NCI-H345 (cell line): ENCODE measurements at places on chromosomes 2 and 18.
A peak's percentile ranks its signal among the peaks of the same experiment; 100 is the strongest.

GRCh38 chr2:228474466-228474865 lies 293.0 kb upstream of the SPHKAP start:
- no peak for DNase-seq

DNA sequence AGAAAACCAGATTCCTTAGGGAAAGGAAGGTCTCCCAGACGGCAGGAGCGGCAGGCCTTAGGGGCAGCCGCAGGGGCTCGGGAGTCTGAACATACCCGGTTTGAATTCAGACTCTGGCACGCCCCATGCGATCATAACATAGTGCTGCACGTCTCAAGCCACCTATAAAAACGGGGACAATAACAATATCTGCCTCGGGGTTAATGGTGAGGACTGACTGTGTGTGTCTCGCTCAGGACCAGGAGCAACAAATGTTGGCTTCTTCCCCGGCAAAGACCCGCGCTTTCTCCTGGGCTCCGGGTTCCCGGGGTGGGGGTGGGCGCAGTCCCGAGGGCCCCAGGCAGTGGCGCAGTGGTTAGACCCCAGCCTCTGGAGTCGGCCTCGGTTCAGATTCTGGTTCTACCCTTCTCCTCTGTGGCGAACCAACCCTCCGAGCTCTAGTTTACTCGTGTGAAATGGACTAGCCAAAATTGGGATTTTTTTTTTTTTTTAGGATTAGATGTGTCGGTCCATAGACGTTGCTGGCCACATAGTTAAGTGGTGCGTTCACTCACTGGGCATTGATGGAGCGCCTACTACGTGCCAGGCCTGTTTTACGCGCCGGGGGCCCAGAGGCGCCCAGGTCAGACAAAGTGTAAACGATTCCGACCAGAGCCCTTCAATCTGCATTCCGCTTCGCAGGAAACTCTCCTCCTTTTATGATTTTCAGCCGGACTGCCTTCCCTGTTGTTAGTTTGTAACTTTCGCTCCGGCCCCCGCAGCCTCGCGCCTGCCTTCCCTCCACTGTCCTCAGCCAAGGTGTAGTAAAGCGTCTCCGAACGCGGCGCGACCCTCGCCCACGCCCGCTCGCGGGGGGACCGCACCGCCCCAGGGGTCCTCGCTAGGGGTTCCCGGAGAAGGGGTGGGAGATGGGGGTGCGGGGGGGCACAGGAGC lies 820 bp upstream of the SH3BP4 start:
- no peak for DNase-seq

DNA sequence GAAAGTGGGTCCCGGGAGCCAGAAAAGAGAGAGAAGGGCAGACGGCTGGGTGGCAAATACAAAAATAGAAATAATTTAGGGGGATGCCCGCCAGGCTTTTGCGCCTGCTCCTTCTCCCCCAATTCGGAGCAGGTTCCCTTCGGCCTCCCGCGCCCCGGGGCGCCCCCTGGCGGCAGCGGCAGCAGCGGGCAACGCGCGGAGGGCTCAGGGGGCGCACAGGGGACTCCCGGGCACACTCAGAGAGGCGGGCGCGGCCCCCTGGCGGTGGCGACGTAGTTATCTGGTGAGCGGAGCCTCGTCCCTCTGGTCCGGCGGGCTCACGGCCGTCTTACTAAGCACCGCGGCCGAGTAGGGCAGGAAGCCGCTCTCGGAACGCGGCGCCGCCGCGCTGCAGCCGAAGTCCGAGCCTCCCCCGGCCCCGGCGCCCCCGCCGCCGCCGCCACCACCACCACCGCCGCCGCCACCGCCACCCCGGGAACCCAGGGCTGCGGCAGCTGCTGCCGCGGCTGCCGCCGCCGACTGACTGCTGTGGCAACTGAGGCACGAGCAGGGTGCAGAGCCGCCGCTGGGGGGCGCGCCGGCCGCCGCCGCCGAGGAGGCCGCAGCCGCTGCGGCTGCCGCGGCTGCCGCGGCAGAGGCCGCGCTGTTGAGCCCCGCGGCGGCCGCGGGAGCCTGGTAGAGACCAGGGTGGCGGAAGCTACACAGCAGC lies 3.8 kb downstream of the EVX2 start:
- peak; percentile 71 for DNase-seq

DNA sequence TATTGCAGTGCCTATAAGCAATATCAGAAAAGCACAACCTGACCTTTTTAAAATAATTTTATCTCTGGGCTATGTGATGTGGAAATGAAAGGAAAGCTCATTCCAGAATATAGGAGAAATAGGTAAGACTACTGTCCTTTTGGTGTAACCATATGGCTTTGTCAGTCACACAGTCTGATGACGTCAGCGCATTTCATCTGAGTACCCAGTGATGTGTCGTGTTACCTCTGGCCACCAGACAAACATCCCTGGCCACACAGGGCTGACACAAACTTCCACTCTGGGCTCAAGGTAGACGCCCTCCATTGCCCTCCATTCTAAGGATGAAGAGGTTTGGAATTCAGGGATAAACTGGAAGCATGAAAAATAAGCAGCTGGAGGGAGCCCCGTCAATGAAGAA lies 506.7 kb downstream of the CMPK2 start:
- DNase-seq: no peak

DNA sequence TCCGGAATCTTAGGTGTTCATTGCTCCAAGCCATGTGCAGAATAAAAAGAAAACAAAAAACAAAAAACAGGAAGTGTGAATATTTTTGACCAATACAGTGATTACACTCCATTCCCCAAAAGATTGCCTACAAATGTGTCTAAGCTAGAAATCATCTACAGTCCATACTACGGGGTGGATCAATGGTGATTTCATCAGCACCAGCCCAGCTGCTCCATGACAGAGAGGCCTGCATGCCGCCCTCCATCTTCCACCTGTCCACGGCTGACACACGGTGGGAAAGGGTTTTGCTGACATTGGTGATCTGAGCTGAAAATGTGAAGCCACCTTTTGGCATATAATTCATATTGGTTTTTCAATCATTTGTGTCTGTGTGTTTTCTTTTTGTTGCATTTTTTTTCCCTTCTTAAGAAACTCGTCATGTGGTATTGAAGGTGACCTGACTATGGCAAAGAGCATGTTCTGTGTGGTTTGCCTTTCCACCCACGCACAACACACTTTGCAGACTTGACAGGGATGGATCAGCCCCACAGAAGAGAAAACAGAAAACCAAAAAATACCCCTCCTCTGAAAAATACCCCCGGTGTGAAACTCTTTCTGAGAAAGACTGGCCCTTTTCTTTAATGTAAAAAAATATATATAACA lies 533.1 kb downstream of the RNF144A start:
- DNase-seq: no peak

- no peak for DNase-seq
These were observed 118.0 kb downstream of the RHBDD1 start for GRCh38 chr2:226953826-226954225.

GRCh38 chr2:223697892-223698645 lies 95.9 kb upstream of the SCG2 start:
- no peak for DNase-seq

DNA sequence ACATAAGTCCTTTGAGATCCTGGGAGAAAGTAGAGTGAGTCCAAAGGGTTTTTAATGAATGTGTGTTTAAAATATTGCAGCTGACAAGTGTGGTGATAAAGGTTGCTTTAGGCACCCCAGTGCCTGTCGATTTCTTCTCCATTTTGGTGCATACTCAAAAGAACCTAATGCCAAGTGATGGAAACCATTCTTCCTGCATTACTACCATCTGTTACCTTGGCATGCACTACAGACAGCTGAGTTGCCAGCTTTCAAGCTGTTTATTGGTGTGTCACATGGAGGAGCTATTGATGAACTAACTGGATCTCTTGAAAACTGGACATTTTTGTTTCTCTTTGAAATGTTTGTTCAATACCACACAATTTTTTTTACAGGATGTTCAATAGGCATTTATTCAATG lies 350.0 kb downstream of the AKAIN1 start:
- DNase-seq: no peak

- DNase-seq: no peak
These were observed 162.3 kb downstream of the TGIF1 start for GRCh38 chr18:3612315-3612714.

DNA sequence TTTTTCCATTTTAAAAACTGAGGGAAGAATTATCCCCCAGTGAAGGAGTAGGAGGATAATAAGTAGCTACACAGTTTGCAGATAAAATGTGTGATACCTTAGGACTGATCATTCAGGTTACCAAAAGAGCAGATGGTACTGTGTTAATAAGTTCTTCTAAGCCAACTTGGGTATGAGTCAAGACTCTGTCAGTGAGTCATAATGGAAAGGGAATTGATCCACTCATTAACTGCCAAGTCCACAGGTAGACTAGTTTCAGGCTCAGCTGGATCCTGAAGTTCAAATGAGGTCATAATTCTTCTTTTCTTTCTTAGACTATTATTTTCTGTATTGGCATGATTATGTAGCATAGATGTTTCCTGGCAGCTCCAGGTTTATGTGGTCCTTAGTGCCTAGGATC lies 142.4 kb upstream of the ALPP start:
- no peak for DNase-seq

DNA sequence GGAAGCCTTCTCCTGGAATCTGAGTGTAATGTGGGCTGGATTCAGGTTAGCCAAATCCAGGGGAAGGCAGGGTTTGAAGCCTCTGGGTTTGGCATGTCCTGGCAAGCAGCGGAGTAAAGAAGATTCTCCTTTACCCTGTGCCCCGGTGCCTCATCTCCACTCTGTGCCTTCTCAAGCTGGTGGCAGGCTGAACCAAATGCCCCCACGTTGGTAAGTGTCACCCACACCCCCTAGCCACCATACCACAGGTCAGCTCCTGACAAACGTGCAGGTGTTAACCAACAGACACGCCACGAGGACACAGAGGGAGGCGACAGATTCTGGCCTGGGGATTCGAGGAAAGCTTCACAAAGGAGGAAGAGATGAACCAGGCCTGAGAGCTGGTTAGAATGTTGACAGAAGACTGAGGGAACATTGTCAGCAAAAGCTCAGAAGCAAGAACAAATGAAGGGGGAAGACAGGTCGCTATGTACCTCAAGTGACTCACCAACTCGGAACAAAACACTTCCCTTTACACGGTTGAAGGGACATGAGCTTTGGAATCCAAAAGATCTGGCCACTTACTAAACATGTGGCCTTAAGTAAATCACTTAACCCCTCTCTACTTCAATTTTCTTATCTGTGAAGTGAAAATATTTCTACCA lies 85.2 kb upstream of the LCLAT1 start:
- no peak for DNase-seq

GRCh38 chr2:239692362-239692851 lies 291.6 kb upstream of the HDAC4 start:
- DNase-seq: no peak

GRCh38 chr2:32384529-32384928 lies 27.7 kb downstream of the BIRC6 start:
- no peak for DNase-seq

GRCh38 chr2:15584767-15585469 lies 6.8 kb upstream of the DDX1 start:
- DNase-seq: no peak

DNA sequence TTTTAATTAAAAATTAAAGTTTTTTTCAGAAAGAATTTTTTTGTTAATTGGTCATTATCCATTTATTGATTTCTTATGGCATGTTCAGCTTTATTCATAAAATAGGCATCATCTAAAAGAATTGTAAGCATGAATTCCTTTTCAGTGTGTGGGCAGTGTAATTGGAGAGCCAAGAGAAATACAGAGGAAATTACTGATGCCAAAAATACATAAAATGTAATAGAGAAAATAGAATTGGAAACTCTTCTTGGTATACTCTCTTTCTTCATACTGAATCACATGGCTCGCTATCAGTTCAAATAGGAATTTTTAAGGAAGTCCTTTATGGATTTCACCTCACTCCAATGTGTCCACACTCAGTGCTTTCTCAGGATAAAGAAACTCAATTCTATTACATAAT lies 663.6 kb upstream of the NRXN1 start:
- no peak for DNase-seq

DNA sequence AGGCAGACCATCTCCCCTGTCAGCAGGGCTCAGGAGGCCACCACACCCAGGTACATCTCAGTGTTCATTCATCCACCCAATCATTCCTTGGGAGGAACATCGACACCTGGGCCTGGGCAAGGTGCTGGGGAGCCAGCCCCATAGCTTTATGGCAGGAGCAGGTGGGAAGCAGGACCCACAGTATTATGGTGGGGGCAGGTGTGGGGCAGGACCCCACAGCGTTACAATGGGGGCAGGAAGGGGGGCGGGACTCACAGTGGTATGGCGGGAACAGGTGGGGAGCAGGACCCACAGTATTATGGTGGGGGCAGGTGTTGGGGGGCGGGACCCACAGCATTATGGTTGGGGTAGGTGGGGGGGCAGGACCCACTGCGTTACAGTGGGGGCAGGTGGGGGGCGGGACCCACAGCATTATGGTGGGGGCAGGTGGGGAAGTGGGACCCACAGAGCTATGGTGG lies 128.9 kb upstream of the HS6ST1 start:
- no peak for DNase-seq

- no peak for DNase-seq
These were observed 34.5 kb downstream of the KCNE4 start for GRCh38 chr2:223086370-223086981.

GRCh38 chr2:6930923-6931647 lies 13.9 kb downstream of the RNF144A start:
- no peak for DNase-seq

DNA sequence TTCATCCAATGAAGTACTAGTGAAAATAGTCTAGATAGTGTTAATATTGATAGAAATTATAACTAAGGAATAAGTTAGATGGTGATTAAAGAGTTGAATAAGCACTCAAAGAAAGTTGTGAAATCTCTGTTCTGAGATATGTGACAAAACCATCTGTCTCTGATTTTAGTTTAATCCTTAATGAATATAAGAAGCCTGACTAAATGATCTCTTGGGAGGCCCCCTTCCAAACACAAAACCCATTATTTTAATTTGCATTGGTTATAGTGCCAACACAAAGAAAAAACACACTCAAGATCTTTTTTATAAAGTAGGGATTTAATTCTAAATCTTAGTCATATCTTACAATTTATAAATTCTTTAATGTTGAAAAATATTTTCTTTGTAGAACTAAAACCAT lies 34.0 kb downstream of the SCN2A start:
- no peak for DNase-seq

- DNase-seq: no peak
These were observed 41.8 kb upstream of the FOSL2 start for GRCh38 chr2:28350791-28351285.

DNA sequence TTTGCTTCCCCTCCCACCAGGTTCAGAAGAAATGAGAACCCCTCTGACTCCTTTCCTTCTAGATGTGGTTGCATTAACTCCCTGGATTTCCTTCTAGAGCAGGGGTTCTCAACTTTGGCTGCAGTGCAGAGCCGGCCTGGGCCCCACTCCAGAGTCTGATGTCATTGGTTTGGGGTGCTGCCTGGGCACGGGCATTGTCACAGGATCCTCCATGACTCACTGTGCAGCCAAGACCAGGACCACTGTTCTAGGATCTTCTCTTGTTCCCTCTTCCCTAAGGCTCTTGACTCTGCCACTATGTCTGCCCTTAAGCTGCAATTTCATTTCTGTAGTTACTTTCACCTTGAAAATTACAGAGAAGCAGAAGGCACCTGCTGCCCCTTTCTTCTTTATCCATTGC lies 31.8 kb downstream of the TBC1D8 start:
- no peak for DNase-seq

DNA sequence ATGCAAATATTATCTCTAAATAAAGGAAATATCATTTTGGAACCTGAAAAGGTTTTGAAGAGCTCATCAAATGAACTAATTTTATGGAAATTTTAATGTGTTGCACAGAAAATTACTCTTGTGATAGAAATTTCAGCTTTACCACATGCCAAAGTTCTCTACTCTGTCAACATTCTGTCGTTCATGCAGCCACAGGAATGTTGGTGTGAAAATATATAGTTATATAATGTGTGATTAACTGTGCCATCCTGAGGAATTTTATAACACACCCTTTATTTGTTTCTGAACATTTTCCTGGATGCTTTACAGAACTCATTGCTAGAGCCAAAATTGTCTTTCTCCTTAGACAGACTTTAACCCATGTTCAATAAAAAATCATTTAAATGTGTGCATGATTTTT lies 202.5 kb upstream of the SLC8A1 start:
- DNase-seq: no peak
